T-helper 22 cell (primary cell): ENCODE measurements at places on chromosomes 2 and 18.
A peak's percentile ranks its signal among the peaks of the same experiment; 100 is the strongest.

DNA sequence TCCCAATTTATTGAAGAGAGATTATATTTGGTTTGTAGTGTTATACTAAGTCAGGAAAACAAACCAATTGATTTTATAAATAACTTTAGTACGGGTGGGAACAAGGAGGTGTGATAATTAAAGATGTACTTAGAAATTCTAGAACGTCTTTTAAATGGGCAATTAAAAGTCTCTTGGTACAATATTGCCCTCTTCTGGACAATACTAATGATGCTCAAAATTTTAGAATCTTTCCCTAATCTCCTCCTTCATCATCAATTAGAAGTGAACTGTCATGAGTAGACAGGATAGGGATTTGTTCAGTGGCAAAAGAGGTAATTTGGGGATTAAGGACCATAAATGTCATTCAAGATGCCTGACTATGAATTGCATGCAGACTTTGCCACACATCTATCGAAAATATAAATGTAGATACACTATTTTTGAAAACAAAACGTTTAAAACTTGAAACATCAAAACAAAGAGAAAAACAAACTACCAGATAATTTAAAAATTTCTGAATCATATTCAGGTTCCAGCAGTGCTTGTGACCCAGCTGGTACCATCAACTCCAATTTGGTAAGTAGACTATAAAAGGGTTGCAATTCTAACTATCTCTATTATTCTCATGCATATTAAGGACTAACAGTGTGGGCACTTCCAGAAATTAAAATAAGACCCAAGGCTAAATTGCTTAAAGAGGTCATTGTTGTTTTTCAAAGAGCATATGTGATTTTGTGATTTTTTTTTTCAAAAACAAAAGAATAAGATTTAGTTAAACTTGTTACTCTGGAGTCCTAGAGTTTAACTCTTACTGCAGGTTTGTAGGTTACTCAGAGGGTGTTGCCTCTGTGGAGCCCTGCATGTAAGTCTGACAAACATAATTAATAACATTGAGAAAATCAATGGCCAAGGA, 123.5 kb downstream of the LAMA3 start:
- no peak for DNase-seq

GRCh38 chr18:9765501-9765900, 57.4 kb downstream of the RAB31 start:
- DNase-seq, result no peak

DNA sequence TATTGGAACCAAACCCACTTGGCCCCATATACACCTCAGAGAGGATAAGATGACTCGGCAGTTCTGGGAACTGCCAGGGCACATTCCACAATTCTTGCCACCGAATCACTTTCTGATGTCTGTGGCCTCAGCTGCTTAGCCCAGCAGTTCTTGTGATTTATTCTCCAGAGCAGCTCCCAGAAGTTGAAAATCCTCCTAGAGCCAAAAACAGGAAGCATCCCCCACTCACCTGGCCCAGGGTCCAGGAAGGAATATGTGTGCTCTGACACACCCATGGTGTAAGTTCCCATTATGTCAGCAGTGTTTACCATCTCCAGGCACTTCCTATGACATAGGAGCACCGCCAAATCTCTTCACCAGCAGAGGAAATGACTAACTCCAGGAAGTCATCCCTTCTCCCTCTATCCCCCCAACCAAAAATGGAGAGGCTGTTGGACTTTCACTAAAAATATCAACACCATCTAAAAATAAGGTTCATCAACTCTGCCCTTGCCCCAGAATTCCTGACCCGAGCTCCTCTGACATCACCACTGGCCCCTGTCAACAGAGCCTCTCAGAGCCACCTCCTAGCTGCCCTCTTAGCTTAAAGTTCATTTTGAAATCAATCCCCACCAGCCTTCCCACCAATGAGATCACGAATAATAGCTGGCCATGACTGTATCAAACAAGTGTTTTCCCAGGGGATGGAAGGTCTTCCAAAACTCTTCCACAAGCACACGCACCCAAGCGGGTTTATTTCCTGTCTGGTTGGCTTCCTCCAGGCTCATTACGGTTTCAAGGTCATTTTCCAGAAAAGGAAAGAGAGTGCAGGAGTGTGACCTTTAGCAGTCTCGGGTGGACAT, 223.1 kb upstream of the PARD3B start:
- DNase-seq, result no peak

- DNase-seq, result no peak
Measured at GRCh38 chr2:174692256-174692919, 71.9 kb downstream of the CHRNA1 start.

DNA sequence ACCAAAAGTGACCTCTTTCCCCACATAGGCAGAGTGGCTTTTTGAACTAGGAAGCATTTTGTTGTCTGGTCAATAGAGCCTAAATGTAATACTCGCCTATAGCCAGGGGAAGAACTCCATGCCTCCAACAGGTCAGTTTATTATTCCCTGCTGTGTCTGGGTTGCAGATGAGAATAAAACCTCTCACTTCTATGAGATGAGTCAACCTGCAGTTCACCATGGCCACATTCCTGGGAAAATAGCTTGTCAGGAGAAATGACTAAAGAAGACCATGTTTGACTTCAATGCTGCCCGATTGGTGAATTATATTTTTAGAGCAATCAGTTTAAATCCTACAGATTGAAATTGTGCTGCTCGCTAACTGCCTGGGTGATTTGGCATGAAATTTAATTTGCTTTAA, 46.7 kb upstream of the LRRTM1 start:
- no peak for DNase-seq

GRCh38 chr2:28565033-28565432, 69.2 kb downstream of the PLB1 start:
- no peak for DNase-seq

GRCh38 chr2:231627384-231628120, 34.9 kb downstream of the TEX44 start:
- no peak for DNase-seq

GRCh38 chr2:11286323-11286722, 58.1 kb downstream of the ROCK2 start:
- DNase-seq, result no peak

GRCh38 chr2:147026664-147027295, 818.0 kb upstream of the ACVR2A start:
- no peak for DNase-seq

GRCh38 chr2:221270806-221271205, 301.3 kb downstream of the EPHA4 start:
- no peak for DNase-seq

DNA sequence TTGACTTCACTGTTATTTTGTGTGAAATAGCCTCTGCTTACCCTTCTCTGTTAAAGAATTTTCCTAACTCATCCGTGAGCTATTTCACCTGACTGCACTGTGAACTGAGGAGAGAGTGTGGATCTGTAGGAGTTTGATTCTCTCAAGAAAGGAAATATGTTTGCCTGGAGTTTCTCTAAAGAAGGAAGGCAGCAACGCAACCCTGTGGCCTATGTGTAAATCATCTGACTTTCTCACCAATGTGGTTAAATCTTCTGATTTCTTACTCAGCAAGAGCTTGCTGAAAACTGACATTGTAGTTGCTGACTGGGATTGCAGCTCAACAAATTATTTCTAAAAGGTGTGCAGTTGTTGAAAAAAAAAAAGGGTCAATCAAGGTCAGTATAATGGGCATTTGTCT, 153.9 kb upstream of the PELI1 start:
- DNase-seq, result no peak

- DNase-seq, result no peak
Measured at GRCh38 chr2:138298120-138298814, 203.3 kb upstream of the SPOPL start.

GRCh38 chr2:146209842-146210275, 1635.0 kb upstream of the ACVR2A start:
- DNase-seq, result no peak

GRCh38 chr18:9156604-9157249, 20.1 kb downstream of the ANKRD12 start:
- DNase-seq, result no peak

DNA sequence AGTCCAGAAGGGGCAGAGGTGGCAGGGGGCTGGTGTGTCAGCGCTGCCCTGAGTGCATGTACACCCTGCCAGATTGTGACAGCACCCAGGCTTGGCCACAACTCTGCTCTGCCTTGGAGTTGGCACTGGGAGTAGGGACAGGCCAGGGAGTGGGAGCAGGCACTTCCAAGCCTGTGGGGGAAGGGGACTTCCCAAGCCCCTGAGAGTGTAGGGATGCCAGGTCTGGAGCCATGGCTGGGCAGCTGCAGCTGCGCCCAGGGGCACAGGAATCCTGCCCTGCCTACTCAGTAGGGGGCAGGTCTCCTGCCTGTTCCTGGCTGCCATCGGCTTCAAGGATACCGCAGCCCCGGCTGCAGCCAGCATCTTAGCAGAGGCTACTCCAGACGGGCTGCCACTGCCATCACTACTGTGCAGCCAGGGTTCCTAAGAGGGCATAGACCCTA, 109.4 kb downstream of the CALCRL start:
- DNase-seq, result no peak

GRCh38 chr2:18005411-18005810, 126.9 kb downstream of the KCNS3 start:
- DNase-seq, result no peak

DNA sequence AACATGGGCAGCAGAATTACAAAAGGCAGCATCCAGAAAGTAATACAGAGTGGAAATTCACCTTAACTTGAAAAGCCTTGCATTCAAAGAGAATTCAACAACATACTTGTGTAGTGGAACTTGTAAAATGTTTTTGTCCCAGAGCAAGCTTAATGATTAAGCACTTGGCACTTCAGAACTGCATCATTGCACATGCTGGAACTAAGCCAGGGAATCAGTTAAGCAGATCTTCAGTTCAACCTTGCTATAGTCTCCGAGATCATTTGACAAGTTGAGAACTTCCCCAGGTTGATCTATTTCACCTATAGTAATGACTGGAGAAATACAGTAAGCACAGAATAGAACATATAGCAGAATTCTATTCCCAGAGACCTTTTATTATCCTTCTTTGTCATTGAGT, 1337.2 kb upstream of the NXPH2 start:
- no peak for DNase-seq

DNA sequence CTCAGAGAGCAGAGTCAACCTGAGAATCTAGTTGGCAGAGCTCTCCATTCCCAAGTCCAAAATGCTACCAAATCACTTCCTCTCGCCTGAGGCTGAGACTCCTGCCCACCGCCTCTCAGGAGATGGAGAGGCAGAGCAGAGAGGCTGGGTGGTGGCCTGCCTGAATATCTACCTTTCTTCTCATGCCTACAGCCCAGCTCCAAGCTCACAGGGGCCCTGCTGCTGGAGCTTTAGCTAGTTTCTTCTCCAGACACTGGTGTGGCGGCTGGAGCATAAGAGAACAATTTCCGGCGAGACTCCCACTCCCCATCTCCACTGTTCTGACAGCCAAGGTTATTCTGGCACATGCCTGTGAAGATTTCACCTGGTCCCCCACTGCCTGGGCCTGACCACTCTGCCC, 8.1 kb upstream of the CYP26B1 start:
- no peak for DNase-seq

DNA sequence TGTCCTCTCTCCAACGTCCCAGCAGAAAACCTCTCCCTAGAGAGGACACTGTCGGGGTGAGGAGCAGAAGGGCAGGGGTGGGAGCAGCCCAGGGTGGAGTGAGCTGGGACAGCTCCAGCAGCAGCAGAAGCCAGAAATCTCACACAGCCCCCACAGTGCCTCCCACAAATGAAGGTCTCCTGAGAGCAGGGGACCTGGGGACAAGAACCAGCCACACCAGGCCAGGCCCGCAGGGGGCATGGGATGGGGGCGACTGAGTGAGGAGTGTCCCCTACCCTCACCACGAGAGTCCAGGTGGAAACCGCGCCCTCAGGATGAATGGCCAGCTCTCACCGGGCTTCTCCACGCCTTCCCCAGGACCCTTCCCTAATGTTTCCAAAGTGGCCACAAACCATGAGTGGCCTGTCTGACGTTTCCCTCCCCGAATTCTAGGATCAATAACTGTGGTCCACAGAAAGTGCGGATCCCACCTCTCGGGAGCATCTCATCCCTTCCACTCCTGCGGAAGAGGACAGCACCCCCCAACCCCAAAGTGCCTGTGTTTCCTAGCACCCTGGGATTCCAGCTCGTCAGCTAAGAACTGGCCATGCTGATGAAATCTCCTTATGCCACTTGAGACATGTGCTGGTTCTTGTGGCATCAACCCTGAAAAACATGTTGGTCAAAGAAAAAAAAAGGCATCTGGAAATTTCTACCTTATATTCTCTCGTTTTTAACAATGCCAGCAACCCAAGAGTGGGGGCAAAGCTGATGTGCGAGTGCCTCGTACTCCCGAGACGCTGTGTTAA, 121.1 kb downstream of the HDAC4 start:
- DNase-seq, result no peak

- DNase-seq, result no peak
Measured at GRCh38 chr2:12965540-12966269, 249.0 kb downstream of the TRIB2 start.

GRCh38 chr2:234945339-234945873, 6.4 kb upstream of the SH3BP4 start:
- no peak for DNase-seq

DNA sequence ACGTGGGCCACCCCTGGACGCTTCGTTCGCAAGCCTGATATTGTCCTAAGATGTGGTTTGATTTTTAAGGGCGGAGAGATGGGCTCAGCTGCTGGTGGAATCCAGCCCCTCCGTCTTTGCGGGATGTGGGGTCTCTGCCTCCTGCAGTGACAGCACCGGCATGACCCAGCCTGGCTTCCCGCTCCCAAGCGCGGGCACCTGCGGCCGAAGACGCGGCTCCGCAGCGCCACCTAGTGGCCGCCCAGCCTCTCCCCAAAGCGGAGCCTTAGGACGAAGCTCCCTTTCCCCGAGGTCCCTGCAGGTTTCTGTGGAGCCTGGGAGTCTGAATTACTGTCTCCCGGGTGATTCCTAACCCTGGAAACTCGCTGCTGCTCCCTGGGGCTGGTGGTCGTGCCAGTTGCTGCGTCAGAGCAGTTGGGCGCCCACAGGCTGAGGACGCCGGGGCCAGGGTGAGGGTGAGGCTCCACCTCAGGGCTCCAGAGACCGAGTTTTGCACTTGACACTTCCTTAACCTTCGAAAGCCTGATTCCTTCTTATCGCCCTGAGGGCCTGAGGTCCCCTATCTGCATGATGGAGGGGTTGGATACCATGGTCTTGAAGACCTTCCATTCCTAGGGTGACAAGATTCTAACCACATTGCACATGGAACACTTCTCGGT, 137.5 kb downstream of the TPO start:
- DNase-seq, result peak; percentile 16

GRCh38 chr2:102002228-102002627, 10.5 kb downstream of the IL1R2 start:
- no peak for DNase-seq

GRCh38 chr18:12463191-12463590, 55.5 kb downstream of the PRELID3A start:
- DNase-seq, result no peak

DNA sequence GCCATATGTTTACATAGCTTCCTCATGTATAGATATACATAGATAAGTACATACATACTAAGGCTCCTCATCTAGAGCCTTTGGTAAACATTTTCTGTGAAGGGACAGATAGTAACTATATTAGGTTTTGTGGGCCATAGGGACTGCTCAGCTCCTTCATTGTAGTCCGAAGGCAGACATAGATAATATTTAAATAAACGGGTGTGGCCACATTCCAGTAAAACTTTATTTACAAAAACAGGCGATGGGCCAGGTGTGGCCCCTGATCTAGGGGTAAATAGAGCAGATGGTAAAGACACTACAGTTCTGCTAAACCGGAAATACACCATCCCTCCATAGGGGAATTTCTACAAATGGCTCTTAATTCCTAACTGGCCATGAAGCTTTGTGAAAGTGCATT, 7.3 kb downstream of the COQ10B start:
- DNase-seq, result no peak

- no peak for DNase-seq
Measured at GRCh38 chr2:72796766-72797165, 29.1 kb downstream of the EXOC6B start.
